EL (cell line): ENCODE measurements at places on chromosomes 2 and 18.

GRCh38 chr2:217899231-217900009 lies 103.4 kb downstream of the TNS1 start:
- peak; percentile 90 for DNase-seq

GRCh38 chr2:27123302-27124150 lies at the start of gene ABHD1:
TSS of gene ABHD1 (plus strand) at chr2:27123815. CDS start at chr2:27123949, 134 bp downstream.
- peak; percentile 15 for DNase-seq

DNA sequence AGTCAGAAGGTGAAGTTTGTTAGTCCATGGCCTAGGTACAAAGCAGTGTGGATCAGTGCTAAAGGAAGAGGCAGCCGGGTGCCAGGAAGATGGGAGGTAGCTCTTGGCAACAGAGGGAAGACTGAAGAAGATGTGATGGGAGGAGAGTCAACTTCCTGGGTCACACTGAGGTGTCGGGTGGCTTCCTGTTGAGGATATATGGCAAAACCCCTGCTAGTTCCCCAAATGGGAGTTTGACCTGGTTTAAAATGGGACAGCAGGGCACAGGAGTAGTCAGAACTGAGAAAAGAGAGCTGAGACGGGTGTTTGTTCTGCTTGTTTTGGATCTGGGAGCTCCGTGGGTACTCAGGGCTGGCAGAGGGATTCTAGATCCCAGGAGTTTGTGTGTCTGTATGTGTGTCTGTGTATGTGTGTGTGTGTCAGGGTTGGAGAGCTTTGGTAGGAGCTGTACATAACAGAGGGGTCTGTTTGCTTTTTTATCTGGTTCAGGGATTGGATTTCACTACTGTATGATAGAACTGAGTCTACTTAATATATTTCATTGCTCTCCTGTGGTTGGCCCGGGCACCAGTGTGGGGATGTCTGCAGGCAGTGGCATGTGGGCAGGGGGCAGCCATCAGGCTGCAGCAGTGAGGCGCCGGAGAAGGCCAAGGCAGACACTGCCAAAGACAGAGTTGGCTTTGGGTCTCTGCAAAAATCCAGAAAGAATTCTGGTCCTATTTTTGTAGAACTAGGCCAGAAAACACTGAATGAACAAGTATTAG lies 17.1 kb downstream of the MXD1 start:
- DNase-seq, result no peak

GRCh38 chr2:43391201-43391877 lies 164.9 kb upstream of the ZFP36L2 start:
- DNase-seq, result no peak

GRCh38 chr2:61253136-61253535 lies 91.1 kb downstream of the C2orf74 start:
- peak; percentile 16 for DNase-seq

DNA sequence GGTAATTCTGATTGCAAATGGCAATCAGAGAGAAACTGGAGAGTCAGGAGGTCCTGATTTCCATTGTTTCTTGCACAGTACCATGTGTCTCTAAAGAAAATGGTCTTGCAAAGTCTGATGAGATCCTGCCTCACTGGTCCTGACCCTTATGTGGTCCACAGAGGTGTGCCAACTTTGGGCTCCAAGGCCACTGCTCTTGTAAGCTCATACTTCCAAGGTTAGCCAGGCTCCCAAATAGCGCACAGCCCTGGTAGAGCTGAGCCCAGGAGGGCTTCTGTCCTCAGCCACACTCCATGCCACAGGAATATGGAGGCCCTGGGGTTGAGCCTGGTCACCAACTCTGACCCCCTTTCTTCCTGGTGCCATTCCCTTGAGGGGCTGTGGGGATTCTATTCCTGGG lies 80.7 kb downstream of the SDC1 start:
- DNase-seq, result no peak
